ENCODE measurements at places on chromosomes 6 and 20. TPM values are rescaled to one million over a fixed set of nuclear protein-coding genes. Genes with fewer than 3 reads are reported as not detected.

DNA sequence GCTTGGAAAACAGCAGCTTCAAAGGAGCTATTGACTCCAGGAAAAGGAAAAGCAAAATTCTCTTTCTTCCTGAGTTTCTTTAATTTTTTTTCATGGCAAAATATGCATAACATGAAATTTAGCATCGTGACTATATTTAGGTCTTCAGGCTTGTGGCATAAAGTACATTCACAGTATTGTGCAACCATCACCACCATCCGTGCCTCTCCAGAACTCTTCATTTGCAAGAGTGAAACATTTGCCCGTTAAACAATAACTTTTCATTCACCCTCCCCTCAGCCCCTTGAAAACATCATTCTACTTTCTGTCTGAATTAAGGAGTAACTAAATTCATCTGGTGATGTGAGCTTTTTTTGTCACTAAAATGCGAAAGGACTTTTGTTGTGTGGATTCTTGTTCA lies 251.7 kb downstream of the PHACTR1 start:
- no peak for DNase-seq

- no peak for DNase-seq
These were observed at the start of gene INSM1 for GRCh38 chr20:20367575-20368417. Gene INSM1, plus strand, starts transcription at chr20:20368104. Its CDS starts 164 bp downstream, at chr20:20368268.

Gene FAM229B
- 13.0 TPM for total RNA-seq

GRCh38 chr20:44407402-44408184 lies 52.1 kb downstream of the HNF4A start:
- DNase-seq = peak; percentile 93

DNA sequence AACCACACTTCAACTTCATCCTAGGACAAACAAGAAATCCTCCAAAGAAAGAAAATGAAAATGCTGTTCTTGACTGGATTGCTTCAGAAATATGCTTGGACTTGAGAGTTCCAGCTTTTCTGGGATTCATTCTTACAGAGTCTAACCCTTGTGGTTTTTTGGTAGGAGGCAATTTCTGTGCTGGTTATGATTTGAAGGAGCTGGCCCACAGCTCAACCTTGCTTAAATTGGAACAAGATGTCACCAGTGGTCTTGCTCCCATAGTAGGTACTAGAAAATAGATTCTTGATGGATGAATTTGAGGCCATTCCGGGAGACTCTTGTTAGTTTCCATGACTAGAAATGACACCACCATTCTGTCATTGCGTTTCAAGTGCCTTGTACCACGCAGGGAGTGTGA lies 54.3 kb upstream of the BMP6 start:
- no peak for DNase-seq

All from Calu3 (cell line).